Nucleus accumbens (tissue), 56 donors: ENCODE measurements at places on chromosomes 7 and 10.

- no peak for DNase-seq
Observed at GRCh38 chr10:132395704-132396493, 1.1 kb upstream of the PWWP2B start.

DNA sequence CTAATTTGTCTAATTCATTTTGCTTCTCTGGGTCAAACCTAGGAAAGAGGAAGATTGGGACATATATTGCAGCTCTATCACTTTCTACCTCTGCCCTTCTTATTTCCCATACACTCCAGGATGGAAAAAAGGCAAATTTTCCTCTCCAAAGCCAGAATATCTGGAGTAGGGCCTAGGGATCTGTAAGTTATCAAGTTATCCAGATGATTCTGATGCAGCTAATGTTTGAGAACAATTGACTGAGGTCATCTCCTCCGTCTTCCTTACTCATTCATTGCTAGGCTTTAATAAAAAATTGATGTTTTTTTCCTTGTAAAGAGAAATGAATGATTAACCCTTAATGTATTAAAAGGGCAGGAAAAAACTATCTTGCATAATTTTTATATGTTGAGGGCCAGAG is 211.9 kb upstream of the GLI3 start:
- DNase-seq = no peak

DNA sequence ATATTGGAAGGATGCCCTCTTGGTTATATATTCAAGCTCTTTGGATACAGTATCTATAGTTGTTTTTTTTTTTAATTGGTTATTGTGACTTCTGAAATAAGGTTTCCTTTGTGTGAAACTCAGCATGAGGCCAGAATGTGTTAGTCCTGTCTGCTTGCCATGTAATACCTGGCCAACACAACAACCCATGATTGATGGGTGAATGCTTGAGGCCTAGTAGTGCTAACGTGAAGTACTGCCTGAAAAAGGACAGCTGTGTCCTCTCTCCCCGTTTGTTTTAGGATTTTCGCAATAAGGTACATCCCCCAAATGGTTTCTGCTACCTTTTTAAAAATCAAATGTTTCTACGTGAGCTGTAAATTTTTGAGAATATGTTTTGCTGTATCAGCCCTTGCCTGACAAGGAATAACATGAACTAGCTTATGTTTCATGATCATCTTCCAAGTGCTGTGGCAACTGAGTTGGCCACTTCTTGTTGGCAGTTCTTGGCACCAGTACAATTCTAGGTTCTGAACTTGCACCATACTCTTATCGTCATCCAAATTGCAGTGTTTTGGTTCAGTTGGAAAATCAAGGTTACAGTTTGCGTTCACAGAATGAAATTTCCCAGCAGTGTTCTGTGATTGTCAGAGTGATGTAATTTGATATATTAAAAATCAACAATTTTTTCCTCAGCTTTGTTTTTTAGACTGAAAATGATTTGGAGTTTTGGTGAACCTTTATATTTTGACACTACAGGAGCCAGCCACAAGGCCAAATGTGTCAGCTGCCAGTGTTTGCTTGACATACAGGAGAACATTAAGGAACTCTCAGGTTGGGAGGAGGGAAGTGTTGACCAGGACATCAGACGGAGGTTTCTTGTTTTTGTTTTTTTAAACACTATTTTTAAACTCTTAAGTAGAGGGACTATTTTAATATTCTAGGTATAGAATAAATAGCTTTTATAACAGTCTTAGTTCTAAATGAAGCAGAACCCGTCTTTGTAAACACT is 13.5 kb upstream of the ASCC1 start:
- no peak for DNase-seq

GRCh38 chr10:103838862-103839518 is 16.4 kb downstream of the SH3PXD2A start:
- DNase-seq = no peak

DNA sequence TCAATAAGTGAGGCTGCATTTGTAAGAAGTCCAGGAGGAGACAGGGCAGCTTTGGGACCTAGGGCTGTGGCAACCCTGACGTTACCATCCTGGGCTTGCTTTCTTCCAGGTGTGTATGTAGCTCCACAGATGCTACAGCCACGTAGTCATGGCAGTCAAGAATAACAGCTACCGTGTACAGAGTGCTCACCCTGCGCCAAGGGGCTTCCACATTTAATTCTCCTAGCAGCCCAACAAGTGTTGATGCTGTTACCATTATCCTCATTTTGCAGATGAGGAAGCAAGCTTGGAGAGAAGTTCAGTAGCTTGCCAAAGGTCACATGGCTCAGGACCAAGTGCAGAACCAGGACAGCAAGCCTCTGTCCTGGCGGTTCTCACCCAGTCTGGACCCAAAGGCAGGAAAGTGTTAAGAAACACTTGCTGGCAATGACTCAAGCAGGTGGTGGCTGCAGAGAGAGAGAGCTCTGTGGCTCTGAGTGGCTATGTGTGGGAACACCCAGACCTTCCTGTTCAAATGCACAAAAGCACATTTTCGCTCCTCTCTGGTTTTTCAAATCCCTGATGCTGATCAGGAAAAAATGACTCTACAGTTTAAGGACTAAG is 89.8 kb downstream of the CREM start:
- DNase-seq = no peak
